ENCODE measurements at places on chromosomes 7 and 10.
A peak's percentile ranks its signal among the peaks of the same experiment; 100 is the strongest.

DNA sequence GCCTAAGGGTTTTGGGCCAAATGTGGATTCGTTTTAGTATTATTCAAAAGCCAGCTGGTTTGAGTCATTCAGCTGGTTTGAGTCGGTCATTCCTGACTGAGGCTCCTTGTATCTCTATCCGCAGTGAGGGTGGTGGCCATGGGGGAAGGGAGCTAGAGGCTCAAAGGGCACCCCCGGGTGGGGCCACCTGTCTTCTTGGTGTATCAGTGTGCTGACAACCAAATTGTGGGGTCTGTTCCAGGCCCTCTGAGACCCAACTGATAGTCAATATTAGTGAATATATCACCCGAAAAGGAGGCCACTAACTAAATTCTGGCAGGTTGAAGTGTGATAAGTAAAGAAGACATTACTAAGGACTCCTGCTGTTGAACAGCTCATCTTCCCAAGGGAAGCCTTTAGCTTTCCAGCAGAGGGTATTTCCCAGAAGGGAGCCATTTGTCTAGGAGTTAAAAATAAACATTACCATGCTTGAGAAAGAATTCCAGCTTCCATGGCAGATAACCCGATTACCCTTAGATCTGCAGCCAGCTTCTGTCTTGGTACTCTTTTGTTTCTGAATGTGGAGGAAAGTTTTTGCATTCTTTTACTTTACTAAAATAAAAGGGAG lies 29.9 kb upstream of the DDX50 start:
- peak; percentile 85 for DNase-seq

DNA sequence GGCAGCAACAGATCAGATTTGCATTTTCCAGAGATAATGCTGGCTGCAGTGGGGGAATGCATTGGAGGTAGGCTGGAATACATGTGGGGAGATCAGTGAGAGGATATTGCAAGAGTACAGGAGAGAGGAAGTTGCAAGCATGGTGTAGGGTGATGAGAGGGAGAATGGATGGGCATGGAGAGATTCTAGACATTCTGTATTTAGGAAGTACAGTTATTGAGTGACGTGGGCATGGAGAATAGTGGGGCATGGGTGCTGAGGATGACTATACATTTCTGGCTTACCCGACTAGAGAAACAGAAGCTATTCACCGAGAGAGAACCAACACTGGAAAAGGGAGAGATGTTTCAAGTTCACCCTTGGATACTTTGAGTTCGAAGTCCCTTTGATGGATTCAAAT lies 116.9 kb upstream of the SVIL start:
- no peak for DNase-seq

DNA sequence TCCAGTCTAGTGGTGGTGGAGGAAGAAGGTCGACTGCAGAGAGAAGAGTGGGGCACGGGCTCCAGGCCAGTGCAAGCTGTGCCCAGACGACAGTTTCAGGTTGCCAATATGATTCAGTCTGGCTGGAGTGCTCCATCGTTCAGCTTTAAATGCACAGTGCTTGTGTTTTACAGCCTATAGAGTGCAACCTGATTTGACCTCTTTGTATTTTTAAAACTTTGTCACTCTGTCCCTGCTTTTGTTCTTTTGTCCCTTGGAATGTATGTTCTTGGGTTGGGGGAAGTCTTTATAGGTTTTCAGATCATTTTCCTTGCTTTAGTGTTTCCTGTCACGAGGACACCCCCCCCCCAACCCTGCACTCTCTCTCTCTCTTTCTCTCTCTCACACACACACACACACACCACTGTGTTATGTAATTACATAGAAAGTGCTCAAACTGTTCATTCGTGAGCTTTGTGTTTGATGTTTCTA lies 198.0 kb downstream of the CAMK1D start:
- no peak for DNase-seq

GRCh38 chr10:43980313-43980712 lies 331.6 kb upstream of the ZNF32 start:
- no peak for DNase-seq

- DNase-seq, result peak; percentile 5
Measured at GRCh38 chr7:127979728-127980126, 51.5 kb downstream of the LRRC4 start.

DNA sequence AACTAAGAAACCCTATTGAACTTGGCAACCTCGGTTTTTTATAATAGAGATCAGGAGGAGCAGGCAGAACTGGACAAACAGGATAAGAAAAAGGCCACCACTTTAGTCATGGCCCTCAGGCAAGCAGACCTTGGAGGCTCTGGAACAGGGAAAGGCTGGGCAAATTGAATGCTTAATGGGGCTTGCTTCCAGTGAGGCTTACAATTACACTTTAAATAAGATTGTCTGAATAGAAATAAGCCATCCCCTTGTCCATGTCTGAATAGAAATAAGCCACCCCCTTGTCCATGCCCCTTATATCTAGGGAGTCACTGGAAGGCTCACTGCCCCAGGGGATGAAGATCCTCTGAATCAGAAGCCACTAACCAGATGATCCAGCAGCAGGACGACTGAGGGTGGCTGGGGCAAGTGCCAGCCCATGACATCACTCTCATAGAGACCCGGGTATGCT lies 40.6 kb downstream of the AKR1B15 start:
- DNase-seq, result peak; percentile 21

DNA sequence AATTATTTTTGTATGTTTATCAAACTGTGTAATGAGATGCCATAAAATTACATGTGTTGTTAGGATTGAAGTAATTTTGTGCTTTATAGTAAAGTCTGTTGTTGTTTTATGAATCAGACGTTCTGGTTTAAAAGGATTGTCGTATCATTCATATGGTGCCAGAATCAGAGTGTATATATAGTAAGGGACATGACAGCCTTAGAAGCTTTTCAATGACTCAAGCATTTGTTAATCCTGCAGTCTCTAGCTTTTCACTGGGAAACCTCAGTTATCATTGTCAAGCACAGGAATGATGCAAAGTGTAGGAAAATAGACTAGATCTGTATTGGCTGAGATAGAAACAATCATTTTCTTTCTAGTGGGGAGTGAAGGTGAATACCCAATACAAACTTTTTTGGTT lies 57.5 kb downstream of the TRRAP start:
- DNase-seq, result peak; percentile 11

- no peak for DNase-seq
Measured at GRCh38 chr10:79027147-79028055, 41.4 kb upstream of the ZMIZ1 start.

DNA sequence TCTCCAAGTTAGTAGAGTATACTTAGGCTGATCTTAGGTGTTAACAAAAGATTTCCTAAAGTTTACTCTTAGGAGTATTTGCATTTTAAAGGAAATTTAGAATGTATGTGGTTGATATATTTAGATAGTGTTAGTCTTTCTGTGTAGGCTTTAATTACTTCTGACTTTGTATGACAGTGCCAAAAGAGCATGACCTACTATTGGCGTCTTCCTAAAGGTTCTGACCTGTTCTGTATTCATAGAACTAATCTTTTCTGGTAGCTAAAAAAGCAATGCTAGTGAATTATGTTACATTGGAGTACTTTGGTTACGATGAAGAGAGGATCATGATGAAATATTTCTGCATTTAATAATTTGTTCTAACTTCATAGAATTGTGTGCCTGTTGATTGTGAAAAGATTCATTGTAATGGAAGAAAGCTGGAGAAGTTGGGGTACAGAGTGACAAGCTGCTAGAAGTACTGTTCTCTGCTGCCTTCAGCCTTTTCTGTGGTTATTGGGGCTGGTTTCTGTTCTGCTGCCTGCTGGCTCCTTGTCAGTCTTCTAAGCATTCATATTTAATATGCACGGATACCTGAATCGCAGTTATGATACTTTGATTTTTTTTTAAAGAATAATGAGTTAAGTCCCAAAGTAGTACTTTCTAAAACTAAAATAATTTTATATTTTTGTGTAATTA lies 13.2 kb downstream of the WAC start:
- DNase-seq, result no peak

- peak; percentile 10 for DNase-seq
Measured at GRCh38 chr7:151843181-151843580, 33.7 kb downstream of the PRKAG2 start.
